Dorsolateral prefrontal cortex (tissue), 122 donors: ENCODE measurements at places on chromosomes 4 and X. TPM values are rescaled to one million over a fixed set of nuclear protein-coding genes. Genes with fewer than 3 reads are reported as not detected.

The SLC9B2 gene
- 116 TPM for total RNA-seq

The ZCCHC18 gene
- 14.2 TPM for total RNA-seq

The JAKMIP1 gene
- 57.0 TPM for total RNA-seq

The DUSP9 gene
- 2.8 TPM for total RNA-seq

The AKAP4 gene
- not detected for total RNA-seq

The CENPVL2 gene
- total RNA-seq = not detected

The VAMP7 gene
- total RNA-seq = 22.3 TPM

The FGFBP2 gene
- total RNA-seq = not detected

The KCNE5 gene
- 1.9 TPM for total RNA-seq

The C1QTNF7 gene
- total RNA-seq = 0.57 TPM

The HTN1 gene
- not detected for total RNA-seq

GRCh38 chrX:115013705-115014104 lies 3.7 kb downstream of the IL13RA2 start:
- DNase-seq = no peak

- DNase-seq = no peak
Observed at GRCh38 chr4:56055991-56056390, 107.2 kb downstream of the CEP135 start.

GRCh38 chrX:28487818-28488217 lies 99.4 kb upstream of the IL1RAPL1 start:
- DNase-seq = no peak

- DNase-seq = no peak
Observed at GRCh38 chr4:118099106-118099505, 64.8 kb downstream of the NDST3 start.

DNA sequence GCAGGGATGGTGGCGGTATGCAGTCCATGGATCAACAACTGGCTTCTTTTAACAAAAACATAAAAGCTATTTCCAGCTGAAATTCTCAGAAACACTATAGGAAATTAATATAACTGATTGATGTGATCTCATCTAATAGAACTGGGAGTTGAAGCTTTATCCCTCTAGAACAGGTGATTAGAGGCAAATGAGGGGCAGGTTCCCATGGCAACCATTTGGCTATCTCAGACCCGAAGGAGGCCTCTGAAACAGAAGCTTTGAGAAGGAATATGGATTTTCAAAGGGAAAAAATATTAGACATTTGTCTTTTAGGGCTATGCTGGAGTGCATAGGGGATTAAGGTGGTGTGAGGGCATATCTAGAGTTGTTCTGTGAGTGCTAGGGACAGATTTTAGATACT lies 50.0 kb downstream of the IGSF1 start:
- DNase-seq = no peak

DNA sequence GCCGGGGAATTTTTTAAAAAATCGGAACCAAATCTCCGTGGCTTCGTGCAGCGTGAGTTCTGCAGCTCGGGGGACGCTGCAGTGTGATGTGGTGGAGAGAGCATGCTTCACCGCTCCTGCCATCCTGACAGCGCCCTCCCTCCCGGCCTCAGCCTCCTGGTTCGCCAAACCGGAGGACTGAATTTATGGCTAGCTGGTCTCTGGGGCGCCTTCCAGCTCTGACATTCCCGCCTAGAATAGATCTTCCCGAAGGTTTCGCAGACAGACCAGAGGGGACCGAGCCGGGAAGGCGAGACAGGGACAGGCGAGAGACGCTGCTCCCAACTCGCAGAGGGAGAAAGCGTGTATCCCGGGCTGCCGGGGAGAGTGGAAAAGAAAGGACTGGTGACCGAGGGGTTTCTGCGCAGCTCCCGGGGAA lies 25.9 kb downstream of the HOPX start:
- peak; percentile 41 for DNase-seq

- no peak for DNase-seq
Observed at GRCh38 chrX:38106991-38107655, 100.8 kb downstream of the SYTL5 start.

GRCh38 chrX:103446665-103447302 lies 70.4 kb downstream of the BEX3 start:
- DNase-seq = no peak

DNA sequence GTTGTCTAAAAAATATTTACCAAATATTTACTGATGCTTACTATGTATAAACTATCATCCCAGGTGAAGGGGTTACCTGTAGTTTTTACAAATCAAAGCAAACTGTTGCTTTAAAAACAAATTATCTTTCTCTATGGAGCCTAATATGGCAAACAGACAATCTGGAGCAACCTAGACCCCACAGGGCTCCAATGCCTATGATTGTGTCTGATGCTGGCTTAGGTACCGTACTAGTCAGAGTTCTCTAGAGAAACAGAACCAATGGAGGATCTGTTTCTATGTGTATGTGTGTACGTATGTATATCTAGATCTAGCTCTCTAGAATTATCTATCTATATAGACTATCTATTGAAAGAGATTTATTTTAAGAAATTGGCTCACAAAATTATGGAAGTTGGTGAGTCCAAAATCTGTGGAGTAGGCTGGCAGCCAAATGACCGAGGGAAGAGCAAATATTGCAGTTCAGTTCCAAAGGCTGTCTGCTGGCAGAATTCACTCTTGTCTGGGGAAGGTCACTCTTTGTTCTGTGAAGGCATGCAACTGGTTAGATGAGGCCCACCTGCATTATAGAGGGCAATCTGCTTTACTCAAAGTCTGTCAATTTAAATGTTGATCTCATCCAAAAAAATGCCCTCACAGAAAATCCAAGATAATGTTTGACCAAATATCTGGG lies 127.1 kb upstream of the ENPEP start:
- no peak for DNase-seq

- DNase-seq = no peak
Observed at GRCh38 chrX:135168486-135168885, 2.7 kb downstream of the CT55 start.

GRCh38 chr4:85149676-85150075 lies 183.2 kb upstream of the WDFY3 start:
- DNase-seq = no peak

- DNase-seq = no peak
Observed at GRCh38 chr4:10253765-10254164, 137.2 kb upstream of the WDR1 start.

GRCh38 chr4:71130827-71131603 lies 137.6 kb downstream of the DCK start:
- no peak for DNase-seq

GRCh38 chrX:70169281-70169680 lies 8.0 kb upstream of the DGAT2L6 start:
- DNase-seq = no peak

- DNase-seq = no peak
Observed at GRCh38 chrX:28922106-28922505, 334.9 kb downstream of the IL1RAPL1 start.

DNA sequence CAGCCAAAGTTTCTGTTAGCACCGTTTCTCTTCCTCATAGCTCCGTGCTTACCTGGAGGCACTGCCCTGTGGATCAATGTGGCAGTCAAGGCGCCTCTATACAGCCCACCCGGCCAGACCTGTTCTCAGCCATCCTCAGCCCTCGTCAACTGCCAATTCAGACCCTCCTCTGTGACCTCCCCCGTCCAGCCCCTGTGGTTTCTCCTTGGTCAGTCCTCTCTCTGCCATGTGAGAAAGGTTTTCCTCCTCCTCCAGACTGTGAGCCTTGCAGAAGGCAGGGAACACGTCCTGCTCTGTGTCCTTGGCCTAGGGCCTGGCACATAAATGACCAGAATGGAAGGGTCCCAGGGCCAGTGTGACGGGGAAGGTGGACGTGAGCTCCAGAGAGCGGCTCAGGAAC lies 174.6 kb upstream of the PSAPL1 start:
- DNase-seq = no peak

- DNase-seq = no peak
Observed at GRCh38 chr4:139951021-139951420, 203.0 kb downstream of the MAML3 start.

DNA sequence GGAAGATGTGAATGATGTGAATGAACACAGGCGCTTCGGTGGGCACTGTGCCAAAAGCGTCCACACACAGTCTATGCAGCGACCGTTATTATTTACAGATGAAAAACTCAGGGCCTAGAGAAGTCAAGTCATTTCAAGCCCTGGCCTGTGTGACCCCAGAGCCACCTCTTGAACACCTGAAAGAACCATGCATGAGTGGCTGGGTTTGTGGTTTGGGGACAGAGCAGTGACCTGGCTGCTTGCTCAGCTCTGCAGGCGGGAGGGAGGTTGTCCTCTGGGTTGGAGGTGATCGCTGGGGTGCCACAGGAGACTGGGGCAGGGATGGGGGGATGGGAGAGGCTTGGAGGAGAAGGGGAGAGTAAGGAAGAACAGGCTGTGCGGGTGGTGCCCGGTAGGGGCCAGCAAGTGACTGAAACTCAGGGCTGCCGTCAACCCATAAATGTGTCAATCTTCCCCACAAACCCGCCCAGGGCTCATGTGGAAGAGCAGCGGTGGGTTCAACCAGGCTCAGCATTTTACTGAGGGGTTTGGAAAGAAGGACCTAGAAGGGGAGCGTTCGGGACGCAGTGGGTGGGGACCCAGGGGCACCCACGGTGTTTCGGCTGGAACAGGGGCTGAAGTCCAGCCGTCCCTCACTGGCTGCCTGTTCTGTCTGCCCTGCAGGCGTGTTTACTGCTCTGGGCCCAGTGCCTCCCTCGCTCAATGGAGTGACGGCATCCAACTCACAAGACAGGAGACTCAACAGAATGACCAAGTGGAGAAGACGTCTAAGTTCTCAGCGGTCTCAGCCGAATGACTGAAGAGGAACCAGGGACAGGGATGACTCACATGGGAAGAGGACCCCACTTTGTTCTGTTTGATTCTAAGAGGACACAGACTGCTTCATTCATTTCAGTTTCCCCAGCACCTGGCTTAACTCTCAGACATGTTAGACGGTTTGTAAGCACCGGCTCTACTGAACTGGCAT lies 167.8 kb downstream of the AFAP1 start:
- DNase-seq = no peak

DNA sequence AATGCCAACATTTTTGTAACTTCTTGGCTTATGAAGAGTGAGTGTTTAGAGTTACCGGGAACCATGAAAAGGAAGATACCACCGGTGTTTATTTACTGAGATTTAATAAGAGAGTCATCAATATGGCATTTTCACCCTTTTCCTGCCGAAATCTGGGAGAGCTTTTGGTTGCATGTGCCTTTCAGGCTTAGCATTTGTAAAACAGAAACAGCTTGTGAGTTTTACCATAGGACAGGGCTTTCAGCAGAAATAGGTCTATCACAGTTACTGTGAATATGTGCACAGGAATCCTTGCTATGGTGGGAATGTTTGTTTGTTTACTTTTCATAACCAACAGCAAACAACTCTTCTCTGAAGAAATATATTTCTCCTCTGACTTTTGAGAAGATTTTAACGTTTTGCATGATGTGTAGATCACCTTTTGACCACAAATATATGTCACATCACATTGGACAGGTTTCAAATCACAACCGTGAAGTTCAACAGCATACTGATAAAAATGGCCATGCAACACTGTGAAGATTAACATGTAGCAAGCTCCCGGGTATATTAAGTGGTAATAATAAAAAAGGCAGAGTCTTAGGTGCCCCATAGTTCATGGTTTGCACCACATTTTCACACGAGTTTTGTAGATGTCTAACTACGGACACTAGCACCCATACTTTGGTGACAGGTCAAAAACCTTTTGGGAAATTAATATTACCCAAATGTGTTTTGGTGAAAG lies 21.3 kb downstream of the ARHGAP24 start:
- DNase-seq = no peak

DNA sequence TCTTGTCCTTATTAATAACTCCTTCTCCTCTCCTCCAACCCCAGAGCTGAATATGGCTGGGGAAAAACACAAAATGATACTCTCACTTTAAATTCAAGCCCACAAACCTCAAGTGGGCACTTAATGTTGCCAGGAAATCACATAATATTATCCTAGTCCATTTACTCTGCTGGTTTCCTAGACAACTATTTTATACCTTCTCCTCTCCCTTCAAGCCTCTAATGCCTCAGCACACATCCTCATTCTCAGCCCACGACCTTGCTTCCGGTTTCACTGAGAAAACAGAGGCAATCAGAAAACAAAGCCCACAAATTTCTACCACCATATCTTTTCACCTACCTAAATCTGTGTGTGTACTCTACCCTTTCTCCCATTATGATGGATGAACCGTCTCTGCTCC lies 12.1 kb upstream of the CLCN5 start:
- DNase-seq = no peak

DNA sequence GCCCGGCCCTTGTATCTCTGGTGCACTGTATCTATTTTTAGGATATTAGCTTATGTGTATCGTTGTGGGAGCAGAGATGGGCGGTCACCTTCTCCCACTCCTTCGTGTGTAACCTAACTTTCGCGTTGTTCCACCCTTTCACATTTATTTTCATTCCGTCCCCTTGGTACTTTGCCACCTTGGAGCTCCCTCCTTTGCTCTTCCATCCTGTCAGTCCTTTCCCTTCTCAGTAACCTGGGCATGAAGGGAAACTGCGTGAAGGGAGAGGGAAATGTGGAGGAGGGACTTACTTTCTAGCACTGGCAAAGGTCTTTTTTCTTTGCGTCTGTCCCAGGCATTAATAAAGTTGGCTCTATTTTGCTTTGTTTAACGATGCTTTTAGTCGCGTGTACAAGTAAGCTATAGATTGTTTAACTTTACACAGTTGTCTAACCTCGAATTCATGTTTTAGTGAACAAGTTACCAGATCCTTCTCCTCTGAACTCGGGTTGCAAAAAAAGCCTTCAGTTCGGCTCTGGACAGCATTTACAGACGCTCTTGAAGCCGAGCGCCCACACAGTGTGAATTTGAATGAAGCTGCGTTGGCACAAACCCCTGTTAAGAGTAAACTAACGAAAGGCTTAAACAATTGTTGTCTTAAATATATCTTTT lies 3.9 kb downstream of the PCDH10 start:
- DNase-seq = no peak

DNA sequence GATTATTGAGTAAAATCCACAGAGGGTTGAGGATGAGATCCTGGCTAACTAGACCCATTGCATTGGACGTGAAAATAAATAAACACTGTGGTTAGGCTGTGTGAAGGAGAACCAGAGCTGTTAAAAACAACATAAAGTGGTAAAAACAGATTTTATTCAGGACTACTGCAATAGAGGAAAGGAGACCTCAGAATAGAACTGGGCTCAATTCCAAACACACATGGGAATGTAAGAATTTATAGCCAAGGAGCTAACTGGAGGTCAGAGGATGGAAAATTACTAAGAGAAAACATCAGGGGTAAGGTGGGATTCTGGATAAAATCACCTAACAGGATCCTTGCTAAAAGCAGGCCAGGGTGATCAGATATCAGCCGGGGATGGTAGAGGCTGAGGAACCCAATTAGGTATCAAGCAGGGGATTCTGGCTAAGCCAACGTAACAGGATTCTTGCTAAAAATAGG lies 112.4 kb downstream of the RNF150 start:
- DNase-seq = no peak

- DNase-seq = no peak
Observed at GRCh38 chr4:165709973-165710526, 163.0 kb upstream of the TLL1 start.

GRCh38 chr4:78477276-78477675 lies 74.3 kb upstream of the ANXA3 start:
- no peak for DNase-seq

GRCh38 chrX:151398346-151398745 lies 1.3 kb downstream of the VMA21 start:
- no peak for DNase-seq

- DNase-seq = no peak
Observed at GRCh38 chrX:101163166-101163565, 56.4 kb upstream of the DRP2 start.
